ENCODE measurements at places on chromosomes 1 and 21.
A peak's percentile ranks its signal among the peaks of the same experiment; 100 is the strongest.

- no peak for DNase-seq
Measured at GRCh38 chr1:18727956-18728355, 97.3 kb downstream of the PAX7 start.

- DNase-seq: no peak
Measured at GRCh38 chr1:231160895-231161666, 777 bp upstream of the TRIM67 start.

- DNase-seq: peak; percentile 94
Measured at GRCh38 chr1:203769505-203770343, 4.7 kb downstream of the LAX1 start.

DNA sequence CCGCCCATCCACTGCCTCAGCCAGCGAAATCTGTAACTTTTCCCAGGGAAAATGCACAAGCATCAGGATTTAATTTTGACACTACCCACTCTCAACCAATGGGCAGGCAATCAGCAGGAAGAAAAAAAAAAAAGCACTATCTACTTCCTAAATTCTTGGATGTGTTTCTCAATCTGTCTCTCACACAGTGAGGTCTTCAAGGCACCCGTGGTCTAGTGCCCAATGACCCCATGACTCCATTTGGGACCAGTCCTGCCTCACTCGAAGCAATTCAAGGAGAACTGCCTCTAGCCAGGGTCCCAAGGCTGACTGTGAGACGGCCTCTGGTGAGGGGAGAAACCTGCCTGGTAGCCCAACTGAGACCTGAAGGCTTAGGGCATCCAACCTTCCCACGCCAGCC, 35.9 kb downstream of the CSF1 start:
- no peak for DNase-seq

DNA sequence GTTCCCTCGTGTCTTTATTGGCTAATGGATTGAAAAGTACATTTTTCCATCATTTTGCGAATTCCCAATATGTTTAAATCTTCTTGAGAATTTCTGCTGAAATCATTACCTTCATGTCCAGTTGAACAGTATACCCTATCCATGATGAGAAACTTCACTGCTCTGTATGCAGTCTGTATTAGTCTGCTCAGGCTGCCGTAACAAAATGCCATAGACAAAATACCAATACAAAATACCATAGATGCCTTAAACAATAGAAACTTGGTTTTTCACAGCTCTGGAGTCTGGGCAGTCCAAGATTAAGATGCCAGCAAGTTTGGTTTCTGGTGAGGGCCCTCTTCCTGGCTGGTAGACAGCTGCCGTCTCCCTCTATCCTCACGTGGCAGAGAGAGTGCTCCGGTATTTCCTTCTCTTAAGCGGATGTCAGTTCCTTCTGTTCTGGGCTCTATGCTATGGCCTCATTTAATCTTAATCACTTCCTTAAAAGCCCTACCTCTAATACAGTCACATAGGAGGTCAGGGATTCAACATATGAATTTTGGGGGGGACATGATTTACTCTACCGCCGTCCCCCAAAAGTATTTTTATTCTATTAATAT, 27.0 kb downstream of the CXADR start:
- no peak for DNase-seq

All from DMS 273 treated with DMSO at 0.1 percent for 48 hours (cell line).